Prostate gland (tissue), 2 donors: ENCODE measurements at places on chromosomes 1 and 21. TPM values are rescaled to one million over a fixed set of nuclear protein-coding genes. Genes with fewer than 3 reads are reported as not detected.

The S100A7A gene
- not detected for total RNA-seq

DNA sequence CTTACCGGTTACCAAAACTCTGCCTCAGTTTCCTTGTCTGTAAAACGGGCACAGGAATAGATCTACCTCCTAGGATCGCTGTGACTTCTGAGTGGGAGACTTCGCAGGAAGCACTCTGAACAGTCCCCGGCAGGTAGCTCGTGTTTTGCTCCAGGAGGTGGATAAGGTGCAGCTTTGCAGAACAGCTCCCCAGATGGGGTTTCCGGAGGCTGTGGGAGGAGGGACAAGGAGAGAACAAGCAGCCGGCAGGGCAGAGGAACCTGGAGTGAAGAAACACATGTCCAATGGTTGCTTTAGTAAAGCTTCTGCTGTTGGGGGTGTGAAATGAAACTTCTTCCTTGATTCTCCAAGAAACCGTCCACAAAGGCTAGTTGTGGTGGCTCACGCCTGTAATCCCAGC lies 95.5 kb upstream of the TARDBP start:
- no peak for DNase-seq

The AMPD1 gene
- 0.40 TPM for total RNA-seq

The PDE4B gene
- 18.1 TPM for total RNA-seq

DNA sequence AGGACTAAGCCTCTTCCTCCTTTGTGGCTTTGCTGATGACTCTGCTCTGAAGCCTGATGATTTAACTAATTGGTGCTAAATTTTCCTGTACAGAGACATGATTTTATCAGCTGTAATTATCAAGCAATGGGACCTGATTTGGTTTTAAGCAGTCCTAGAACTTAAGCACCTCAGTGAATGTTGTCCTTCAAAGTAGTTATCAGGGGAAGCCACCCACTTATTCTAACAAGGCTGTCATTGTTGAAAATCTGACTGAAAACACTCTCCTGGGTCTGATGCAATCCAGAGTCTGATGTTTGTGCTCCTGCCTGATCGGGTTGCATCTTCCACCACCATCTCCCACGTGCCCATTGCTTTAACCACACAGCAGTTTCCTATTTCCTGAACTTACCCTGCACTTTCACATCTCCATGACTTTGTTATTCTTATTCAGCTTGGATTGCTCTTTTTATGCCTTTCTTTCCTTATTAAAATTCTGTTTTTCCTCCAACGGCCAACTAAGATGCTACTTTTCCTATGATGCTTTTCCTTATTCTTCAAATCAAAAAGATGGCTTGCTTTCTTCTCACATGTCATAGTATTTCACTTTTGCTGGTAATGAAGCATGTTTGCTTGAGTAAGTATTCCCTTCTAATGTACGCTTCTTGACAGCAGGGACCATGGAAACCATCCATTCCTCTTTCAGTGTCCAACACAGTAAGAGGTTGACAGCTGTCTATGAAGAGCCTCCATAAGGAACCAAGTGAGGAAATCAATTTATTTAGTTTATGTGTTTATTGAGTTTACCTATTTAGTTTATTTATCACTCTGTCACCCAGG lies 55.0 kb downstream of the S1PR1 start:
- DNase-seq = no peak

The BTBD8 gene
- 6.3 TPM for total RNA-seq

The RNF223 gene
- total RNA-seq = 1.8 TPM

DNA sequence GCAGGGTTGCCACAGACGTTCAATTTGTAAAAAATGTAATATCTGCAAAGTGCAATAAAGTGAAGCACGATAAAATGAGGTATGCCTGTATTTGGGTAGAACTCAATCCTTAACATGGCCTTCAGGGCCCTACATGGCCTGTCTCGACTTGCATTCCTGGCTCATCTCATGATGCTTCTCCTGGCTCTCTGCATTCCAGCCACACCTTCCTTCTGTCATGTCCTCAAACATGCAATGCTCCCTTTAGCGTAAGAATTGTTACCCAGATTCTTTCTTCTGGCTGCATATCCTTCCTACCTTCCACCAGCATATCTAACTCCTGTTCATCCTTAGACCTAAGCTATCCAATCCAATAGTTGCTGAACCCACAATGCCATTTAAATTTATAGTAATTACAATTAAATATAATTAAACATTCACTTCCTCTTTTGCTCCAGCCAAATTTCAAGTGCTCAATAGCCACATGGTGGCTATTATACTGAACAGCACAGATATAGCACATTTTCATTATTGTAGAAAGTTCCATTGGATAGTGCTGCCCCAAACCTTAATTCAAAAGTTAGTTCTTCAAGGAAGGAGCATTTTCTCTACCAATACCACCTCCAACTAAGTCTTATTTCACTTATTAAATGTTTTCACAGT lies 32.6 kb downstream of the FGGY start:
- no peak for DNase-seq

The AIM2 gene
- 0.80 TPM for total RNA-seq

DNA sequence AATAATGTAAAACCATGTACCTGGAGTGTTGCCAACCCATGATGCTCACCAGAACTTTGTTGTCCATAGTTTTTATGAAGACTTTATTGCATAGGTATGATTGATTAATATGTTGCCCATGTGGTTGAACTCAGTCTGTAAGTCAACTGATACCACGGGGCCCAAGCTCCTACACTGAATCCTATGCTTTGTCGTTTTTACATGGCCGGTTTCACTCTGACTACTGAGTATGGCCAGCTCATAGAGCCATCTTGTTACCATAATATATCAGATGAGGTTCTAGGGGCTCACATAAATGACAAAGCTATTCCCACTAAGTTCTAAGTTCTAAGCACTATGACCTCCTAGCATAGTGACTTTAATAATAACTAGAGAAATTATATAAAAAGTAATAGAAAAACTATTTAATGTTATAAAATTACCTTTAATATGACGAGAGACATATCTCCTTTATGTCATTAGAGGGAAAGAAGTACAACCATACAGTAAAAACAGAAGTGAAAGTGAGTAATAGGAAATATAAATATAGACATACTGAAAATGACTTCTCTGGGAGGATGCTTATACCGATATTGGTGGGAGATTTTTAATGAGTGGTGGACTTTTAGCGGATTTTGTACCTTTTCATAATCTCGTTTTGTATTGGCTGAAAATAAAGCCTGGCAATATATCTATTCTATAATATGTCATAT lies 983.4 kb upstream of the PRMT6 start:
- no peak for DNase-seq

The C1orf56 gene
- 17.3 TPM for total RNA-seq

- DNase-seq = no peak
Measured at GRCh38 chr21:42761776-42762335, 108.4 kb downstream of the PDE9A start.

- no peak for DNase-seq
Measured at GRCh38 chr1:233497679-233498078, 116.2 kb upstream of the KCNK1 start.

- no peak for DNase-seq
Measured at GRCh38 chr1:82879701-82880305, 1079.1 kb downstream of the ADGRL2 start.

The GPR61 gene
- 1.2 TPM for total RNA-seq

DNA sequence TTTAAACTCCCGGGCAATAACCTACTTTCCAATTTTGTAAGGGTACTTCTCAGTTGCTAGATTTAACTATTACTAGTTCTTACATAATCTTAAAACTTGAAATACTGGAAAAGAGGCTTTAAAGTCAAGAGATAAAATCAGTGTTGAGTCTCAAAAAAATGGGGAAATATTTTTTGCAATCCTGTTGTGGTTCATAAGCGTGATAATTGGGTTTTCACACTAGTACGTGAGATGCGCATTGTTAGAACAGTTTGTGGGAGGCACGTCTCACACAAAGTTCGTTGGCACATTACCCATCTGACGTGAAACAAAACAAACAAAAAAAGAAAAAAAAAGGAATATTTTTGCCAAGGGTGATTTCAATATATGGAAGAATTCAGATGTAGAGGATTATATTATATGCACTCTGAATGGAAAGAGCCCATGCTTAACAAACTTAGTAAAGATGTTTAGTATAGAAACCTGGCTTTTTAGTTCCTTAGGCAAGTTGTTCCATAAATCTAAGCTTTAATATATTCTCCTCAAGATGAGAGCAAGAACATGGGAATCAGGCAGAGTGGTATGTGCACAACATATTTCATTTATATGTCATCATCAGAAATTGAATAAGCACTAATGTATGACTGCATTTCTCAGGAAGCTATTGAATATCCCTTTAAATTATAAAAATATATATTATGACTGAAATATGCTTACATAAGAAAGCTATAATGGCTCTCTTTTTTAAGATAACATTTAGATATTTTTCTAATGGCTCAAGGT lies 73.9 kb upstream of the TNFSF4 start:
- no peak for DNase-seq

The INKA2 gene
- 2.8 TPM for total RNA-seq
